ENCODE measurements at places on chromosomes 16 and 17.
A peak's percentile ranks its signal among the peaks of the same experiment; 100 is the strongest.

DNA sequence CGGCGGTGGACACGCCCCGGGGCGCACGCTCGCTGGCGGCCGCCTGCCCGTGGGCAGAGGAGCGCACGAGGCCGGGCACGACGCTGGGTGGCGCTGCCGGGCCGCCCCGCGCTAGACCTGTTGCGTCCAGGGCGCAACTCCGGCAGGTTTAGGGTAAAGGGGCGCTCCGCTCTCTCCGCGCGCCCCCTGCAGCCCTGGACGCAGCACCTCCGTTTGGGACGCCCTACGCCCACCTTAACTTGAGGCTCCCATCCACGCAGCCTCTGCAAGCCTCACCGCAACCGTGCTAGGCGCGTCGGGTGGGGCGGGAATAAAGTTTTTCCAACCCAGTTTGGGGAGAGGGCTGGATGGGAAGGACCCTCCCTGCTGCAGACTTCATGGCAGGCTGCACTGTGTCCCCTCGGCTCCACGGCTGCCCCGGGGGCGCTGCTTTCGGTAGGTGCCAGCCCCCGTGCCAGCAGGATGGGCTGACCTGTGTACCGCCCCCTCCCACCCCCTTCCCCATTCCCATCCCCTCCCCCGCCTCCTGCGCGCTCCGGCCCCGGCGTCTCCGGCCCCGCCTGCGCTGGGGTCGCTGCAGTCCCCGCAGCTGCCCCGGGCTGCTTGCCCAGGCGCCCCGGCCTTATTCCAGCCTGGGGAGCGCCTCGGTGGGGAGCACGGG, at the start of gene SYT17:
TSS of gene SYT17 (plus strand) at position 531 of the 661 bp plus-strand sequence. CDS start 407 bp downstream, outside the sequence.
- peak; percentile 83 for DNase-seq

DNA sequence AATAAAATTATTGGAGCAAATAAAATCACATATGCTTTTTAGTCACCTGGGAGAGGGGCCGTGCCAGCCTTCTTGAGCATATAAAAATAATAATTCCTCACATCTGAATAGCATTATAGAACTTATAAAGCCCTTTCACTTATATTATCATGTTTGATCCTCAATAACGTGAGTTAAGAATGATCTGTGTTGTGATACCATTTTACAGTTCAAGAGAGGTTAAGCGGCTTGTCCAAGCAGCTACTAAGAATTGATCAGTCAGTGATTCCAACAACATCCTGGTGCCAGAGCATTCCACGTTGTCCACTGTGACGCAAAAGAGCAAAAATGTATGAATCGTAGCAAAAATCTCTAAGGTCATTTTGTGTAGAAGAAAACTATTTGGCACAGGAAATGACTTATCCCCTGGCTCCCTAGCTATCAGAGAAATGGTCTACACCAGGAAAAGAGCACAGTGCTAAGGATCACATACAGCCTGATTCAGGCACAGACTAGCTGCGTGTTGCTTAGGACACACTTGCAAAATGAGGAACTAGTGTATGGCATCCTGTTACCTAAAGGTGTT, 33.0 kb downstream of the ANKFN1 start:
- no peak for DNase-seq

DNA sequence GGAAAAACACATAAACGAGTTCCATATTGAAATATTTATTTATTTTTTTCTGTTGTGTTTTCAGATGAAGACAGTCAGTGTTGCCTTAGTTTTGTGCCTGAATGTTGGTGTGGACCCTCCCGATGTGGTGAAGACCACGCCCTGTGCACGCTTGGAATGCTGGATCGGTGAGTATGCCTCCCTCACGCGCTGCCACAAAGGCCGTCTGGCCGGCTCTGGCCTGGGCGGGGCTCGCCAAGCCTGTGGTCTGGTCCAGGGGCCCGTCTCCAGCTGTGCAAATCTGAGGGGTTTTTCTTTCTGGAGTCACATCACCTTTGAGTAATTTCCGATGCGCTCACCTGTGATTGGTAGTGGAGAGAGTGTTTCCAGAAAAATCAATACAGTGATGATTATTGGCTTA, 81.0 kb downstream of the RPTOR start:
- no peak for DNase-seq

DNA sequence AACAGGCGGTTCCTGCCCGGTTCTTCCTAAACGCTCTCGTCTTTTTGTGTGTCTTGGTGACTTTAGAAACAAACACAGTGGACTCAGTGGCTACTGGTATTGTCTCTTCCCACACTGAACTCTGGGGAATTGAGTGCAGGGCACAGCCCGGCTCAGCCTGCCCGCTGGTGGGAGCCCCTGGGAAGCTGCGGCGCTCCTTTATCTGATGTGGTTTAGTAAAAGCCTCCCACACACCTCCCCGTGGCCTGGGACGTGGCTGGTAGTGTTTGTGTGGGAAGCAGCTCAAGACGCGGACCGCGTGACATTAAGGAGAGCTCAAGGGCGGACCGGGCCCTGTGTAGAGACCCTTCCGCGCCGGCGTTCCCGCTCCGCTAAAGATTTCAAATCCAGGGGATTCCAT, 55.4 kb upstream of the PVALEF start:
- no peak for DNase-seq

DNA sequence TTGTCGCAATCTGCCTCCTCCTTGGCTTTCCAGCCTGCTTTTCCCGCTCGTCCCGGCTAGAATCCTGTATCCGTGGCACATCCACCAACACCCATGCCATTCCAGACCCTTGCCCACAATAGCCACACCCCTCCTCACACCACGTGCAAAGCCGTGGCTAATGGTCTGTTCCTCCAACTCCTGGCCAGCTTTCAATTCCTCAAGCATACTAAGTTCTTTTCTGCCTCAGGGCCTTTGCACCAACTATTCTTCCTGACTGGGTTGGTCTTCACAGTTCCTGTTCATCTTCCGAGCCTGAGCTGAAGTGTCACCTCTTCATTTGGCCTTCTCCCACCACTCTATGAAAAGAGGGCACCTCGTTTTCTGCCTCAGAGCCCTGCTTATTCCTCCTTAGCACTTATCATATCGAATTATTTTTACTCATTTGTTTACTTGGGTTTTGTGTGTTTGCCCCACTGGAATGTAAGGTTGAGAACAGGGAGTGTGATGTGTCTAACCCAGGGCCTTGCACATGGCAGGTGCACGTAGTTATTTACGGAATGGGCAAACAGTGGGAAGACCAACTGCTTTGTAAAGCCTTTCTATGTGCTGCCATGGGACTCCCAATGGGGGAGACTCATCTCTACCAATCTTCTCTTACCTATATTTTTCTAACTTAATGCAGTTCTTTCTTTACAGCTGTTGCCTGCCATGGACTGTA, 69.0 kb downstream of the CDK5R1 start:
- no peak for DNase-seq

DNA sequence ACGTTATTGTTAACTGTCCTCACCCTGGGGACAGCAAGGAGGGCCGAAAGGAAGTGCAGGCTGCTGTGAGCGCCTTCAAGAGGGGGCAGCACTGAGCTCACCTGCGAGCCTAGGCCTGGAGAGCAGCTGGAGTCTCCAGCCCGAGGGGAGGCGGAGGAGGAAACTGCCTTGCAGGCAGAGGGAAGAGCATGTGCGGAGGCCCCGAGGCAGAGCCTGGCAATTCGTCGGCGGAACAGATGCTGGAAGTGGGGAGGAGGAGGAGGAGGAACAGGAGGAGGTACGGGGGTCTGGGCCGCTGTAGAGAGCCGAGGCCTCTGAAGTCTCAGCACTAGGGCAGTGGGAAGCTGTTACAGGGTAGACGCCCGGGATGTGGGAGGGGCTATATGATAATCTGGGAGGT, 49.6 kb upstream of the PLCG2 start:
- no peak for DNase-seq

- DNase-seq, result no peak
Measured at GRCh38 chr16:81041696-81042095, 6.1 kb downstream of the ATMIN start.

DNA sequence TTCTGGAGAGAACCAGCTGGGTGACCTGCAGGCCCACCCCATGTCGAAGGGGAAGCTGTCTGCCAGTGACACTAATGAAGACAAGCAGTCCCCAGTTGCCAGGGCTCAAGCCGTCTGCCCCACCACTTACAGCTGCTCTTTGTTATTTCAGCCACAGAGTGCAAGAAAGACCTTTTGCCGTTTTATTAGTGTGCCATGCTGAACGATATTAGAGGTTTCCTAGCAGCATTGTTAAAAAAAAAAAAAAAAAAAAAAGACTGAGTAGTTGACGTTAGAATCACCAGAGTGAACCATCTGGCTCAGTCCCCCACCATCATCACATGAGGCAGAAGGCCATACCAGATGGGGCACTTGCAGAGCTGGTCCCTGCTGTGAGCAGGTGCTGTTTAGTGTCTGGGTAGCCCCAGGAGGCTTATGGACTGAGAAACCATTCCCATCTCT, 26.5 kb upstream of the SLC39A11 start:
- no peak for DNase-seq

DNA sequence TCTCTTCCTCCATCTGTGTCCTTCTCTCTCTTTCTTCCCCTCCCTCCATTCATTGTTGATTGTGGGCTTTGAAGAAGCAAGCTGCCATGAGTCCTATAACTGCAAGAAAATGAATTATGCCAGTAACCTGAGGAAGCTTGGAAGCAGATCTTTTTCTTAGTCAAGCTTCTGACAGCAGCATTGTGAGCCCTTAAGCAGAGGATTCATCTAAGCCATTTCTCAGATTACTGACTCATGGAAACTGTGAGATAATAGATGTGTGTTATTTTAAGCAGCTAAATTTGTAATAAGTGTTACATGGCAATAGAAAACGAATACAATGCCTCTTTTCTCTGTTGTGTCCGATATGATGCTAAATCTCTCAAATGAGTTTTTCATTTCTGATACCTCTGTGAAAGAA, 1109.7 kb downstream of the CDH11 start:
- no peak for DNase-seq

DNA sequence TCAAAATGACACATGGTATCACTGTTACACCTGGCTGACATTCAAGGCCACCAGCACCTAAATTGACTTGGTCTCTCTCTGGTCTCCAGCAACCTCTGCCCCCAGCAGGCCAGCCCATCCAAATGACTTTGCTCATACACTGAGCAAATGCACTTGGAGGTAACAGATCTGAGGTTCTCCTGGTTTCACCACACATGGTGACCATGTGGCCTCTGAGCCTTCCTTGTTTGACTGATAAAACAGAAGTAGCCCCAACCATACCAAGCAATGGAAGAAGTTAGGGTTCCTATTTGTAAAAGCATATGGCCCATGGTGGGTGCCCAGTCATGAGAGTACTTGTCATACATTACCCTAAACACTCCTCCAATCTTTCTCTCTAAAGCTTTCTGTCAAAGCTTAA, 181.7 kb downstream of the MRTFB start:
- DNase-seq, result no peak

DNA sequence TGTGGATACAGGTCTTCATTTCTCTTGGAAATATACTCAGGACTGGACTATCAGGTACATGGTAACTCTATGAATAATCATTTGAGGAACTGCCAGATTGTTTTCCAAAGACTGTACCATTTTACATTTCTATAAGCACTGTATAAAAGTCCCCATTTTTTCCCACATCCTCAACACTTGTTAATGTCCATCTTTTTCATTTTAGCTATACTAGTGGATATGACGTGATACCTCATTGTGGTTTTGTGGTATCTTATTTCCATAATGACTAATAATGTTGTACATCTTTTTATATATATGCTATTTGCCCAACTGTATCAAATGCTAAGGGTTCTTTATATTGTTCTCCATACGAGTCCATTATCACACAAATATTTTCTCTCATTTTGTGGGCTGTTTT, 22.9 kb downstream of the NUP88 start:
- no peak for DNase-seq

DNA sequence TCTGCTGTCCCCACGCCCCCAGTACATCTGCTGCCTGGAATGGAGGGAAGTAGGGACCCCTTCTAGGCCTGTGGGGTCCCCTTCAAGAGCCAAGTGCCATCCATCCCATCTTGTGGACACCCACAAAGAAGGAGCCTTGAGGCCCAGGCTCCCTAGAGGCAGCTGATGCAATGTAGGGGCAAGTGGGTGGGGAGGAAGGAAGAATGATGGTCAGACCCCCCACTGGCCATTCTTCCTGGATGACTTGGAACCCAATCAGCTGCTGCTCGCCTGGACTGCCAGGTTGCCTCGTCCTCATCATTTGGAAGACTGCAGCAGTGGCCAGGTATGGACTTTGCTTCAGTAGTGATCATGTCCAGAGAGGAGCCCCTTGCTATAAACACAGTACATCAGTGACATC, 48.9 kb downstream of the SMPD3 start:
- DNase-seq, result no peak

DNA sequence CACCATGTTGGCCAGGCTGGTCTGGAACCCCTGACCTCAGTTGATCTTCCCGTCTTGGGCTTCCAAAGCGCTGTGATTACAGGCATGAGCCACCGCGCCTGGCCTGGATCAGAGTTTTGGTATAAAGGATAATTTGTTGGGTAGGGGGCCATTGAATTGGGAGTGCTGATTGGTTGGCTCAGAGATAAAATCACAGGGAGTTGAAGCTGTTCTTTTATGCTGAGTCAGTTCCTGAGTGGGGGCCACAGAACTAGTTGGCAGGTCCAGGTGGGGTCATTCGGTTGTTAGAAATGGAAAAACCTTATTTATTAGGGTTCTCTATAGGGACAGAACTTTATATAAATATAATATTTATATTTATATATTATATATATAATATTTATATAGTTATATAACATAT, 147.1 kb downstream of the SSH2 start:
- no peak for DNase-seq

GRCh38 chr16:31179747-31180459, at the start of gene FUS:
TSS of gene FUS (plus strand) at chr16:31180139. CDS start at chr16:31180215, 76 bp downstream.
- peak; percentile 95 for DNase-seq

GRCh38 chr17:77184474-77184873, 43.7 kb downstream of the SEC14L1 start:
- DNase-seq, result no peak

DNA sequence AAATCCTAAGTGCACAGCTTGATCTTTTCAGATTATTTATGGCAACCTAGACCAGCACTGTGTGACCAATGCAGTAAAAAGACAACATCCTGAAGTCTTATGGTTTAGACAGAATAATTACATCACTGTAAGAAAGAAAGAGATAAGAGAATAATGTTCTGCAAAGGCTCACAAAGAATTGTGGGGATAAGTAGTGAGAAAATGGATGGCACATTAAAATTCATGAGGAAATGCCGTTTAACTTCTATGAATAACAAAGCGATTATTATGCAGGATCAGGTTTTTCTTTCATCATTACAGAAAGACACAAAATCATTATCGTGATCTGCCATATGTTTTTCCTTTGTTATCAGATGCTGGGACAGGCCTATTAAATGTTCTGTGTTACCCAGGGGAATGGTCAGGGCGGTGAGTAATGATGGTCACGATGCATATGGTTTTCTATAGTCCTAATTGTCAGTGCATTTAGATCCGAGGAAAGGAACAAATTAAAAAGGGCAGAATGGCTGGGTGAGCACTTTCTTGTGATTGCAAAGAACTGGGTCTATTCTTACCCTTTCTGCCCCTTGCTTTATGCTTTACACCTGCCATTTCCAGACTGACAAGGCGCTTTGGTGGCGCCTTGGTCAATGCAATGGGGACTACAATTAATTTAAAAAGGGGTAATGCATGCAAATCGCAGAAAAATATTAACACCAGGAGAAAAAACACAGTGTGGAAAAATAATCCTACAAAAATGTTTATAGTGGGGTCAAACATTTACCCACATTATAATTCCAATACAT, 18.1 kb upstream of the DHX40 start:
- DNase-seq, result no peak

- no peak for DNase-seq
Measured at GRCh38 chr17:78819402-78819801, 21.2 kb downstream of the USP36 start.

- DNase-seq, result no peak
Measured at GRCh38 chr17:38663964-38664644, 10.7 kb downstream of the EPOP start.

Measured in neuronal stem cell (in vitro differentiated cells).